ENCODE measurements at places on chromosomes 4 and X.

DNA sequence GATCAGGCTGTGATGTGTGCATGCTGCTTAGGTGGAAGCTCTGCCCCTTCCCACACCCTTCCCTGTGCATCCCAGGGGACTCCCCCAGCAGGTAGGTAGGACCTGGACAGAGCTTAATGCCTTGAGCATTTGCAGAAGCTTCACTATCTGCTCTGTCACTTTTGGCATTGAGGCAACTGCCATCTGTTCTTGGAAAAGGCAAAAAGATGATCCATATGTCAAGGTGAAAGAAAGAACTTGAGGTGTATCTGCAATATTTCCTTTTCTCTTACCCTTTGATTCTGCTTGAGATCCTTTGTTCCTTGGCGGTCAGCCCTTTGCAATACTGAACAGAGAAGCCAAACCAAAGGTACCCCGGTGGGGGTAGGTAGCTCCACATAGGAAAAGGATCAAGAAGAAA, 37.1 kb upstream of the TBC1D9 start:
- DNase-seq, result no peak

- DNase-seq, result no peak
Observed at GRCh38 chrX:154890990-154891639, 5.0 kb downstream of the F8A1 start.

GRCh38 chrX:151828439-151829080, 84.1 kb upstream of the MAGEA4 start:
- DNase-seq, result no peak

GRCh38 chr4:142497606-142498005, 348.5 kb downstream of the INPP4B start:
- no peak for DNase-seq

- DNase-seq, result no peak
Observed at GRCh38 chr4:7244751-7245320, 52.5 kb downstream of the SORCS2 start.

GRCh38 chr4:22573641-22574040, 57.8 kb upstream of the ADGRA3 start:
- DNase-seq, result no peak

DNA sequence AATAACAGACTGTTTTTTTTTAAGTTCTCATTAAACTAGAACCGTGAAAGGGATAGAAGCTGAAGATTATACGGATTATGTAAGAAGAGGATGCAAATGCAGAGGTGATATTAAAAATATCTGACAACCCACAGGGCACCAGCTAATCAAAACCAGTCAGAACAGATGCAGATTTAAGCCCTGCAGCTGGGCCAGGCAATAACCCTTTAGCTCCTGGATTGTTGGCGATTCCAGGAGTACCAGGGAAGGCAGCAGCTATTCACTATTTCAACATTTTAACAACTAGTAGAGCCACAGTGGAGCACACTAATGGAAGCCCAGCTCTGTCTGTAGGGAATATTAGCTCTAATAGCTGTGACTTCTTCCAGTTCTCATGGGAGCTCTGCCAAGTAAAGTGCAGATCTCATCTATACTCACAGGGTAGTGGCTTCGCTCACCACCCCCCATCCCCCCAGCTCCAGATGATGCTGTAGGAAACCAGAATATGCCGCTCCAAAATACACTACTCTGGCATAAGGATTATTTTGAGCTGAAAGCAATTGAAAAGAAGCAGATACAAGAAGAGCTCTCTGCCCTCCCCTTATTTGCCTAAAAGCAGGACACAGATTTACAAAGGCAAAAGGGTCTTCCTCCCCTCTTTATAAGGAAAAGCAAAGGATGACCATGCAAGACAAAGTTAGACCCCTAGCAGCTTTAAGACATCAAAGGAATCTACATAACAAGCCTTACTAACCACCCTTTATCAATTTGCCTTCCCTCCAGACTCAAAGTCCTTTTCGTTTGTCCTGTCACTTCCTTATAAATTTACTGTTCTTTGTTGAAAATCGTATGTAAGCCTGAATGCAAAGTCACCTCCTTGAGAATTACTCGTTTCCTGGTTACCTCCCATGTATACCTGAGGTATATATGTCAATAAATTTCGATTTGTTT, 13.7 kb downstream of the SCD5 start:
- DNase-seq, result no peak

- DNase-seq, result no peak
Observed at GRCh38 chrX:110853610-110854009, 58.0 kb upstream of the CHRDL1 start.

DNA sequence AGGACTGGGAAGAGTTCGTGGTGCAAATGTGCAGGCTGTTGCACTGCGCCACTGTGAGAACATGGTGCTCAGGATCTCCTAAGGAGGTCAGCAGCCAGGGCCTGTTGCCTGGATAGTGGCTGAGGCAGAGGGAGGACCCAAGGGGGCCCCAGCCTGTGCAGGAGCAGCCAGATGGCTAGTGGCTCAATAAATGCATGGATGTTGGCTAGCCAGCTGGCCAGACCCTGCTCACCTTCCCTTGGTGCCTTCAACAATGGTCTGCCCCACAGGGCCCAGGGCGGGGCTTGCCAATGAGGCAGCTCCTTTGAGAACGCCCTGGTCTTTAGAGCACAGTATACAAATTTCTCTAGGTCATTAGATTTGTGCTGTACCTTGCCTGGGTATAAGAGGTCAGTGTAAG, 67.4 kb downstream of the TNIP2 start:
- no peak for DNase-seq

DNA sequence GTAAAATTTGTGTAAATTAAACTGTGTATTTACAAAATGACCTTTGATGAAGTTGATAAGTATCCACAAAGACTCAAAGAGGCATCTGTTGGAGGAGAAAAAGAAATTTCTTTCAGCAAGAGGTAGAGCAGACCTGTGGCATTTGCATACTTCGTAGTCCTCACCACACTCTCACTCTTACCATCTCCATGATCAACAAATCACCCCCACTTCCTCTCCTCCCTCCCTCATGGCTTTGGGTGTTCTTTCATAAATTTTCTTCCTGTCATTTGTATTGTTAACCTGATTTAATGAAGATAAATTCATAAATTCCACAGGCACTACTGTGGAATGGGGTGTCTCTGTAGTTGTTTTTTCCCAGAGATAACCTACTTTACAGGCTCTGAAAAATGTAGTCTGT, 366.5 kb downstream of the ZNF674 start:
- DNase-seq, result no peak
